Inflammatory macrophage treated with lipopolysaccharide for 1 hour (primary cell): ENCODE measurements at places on chromosomes 4 and X.
A peak's percentile ranks its signal among the peaks of the same experiment; 100 is the strongest.

GRCh38 chr4:88251924-88252323, 32.4 kb downstream of the PPM1K start:
- peak; percentile 57 for DNase-seq

- no peak for DNase-seq
Observed at GRCh38 chrX:3244955-3245354, 101.5 kb downstream of the MXRA5 start.

GRCh38 chrX:9635803-9636202, 129.8 kb downstream of the GPR143 start:
- no peak for DNase-seq

DNA sequence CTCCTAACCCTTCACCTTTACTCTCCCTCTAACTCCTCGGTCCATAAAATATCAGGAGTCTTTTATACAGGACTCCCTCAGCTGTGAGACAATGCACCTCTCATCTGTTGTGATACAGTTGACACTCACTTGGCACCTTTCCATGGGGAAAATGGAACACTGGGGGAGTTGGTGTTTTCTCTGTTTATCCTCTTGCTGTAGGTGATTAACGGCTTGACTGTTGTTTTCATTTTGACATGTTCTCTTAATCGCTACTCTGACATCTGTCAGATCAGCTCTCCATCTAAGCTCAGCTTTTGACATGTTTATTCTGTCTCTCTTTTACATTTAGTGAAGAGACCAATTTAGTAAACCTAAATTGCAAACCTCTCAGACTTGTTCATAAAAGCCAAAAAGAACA, 604.8 kb downstream of the TRAM1L1 start:
- DNase-seq: no peak

GRCh38 chrX:78665342-78665741, 6.2 kb upstream of the RTL3 start:
- DNase-seq: peak; percentile 15
